ENCODE measurements at places on chromosomes 11 and 22.

- no peak for DNase-seq
These were observed 243.4 kb upstream of the POU2AF2 start for GRCh38 chr11:111001986-111002611.

GRCh38 chr11:35483131-35483820, 42.1 kb downstream of the PAMR1 start:
- DNase-seq: no peak

DNA sequence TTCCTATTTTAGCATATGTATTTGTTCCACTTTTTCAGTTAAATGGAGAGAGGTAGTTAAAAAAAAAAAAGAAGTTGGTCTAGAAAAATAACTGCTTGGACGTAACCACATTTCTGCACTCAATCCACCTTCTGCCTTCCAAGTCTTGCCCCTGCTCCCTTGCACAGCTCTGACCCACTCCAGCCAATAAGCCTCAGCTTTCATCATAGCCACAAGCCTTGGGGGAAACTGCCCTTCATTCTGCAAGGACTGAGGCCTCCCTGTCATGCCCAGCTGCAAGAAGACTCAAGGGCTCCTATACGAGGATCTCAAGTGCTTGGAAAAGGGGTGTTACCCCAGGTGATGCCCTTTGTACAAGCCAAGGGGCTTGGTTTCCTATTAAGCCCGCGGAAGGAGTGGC, 36.0 kb upstream of the OAF start:
- DNase-seq: no peak

DNA sequence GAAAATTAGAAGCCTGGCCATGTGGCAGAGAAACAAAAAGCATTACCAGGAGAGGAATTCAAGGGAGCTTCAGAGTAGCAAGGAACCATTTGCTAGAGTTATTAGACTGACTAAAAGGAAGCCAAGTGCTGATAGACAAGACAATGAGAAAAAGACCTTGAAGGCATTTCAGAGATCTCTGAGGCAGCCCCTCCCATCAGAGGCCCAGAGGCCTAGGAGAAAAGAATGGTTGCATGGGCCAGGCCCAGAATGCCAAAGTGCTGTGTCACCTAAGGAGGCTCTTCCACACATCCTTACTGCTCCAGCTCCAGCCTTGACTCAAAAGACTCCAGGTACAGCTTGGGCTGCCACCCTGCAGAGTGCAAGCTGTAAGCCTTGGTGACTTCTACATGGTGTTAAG, 61.8 kb upstream of the POU2AF2 start:
- DNase-seq: no peak

GRCh38 chr11:93842461-93842860, 8.0 kb downstream of the VSTM5 start:
- no peak for DNase-seq

- DNase-seq: no peak
These were observed 11.9 kb downstream of the KCNJ4 start for GRCh38 chr22:38442967-38443627.

DNA sequence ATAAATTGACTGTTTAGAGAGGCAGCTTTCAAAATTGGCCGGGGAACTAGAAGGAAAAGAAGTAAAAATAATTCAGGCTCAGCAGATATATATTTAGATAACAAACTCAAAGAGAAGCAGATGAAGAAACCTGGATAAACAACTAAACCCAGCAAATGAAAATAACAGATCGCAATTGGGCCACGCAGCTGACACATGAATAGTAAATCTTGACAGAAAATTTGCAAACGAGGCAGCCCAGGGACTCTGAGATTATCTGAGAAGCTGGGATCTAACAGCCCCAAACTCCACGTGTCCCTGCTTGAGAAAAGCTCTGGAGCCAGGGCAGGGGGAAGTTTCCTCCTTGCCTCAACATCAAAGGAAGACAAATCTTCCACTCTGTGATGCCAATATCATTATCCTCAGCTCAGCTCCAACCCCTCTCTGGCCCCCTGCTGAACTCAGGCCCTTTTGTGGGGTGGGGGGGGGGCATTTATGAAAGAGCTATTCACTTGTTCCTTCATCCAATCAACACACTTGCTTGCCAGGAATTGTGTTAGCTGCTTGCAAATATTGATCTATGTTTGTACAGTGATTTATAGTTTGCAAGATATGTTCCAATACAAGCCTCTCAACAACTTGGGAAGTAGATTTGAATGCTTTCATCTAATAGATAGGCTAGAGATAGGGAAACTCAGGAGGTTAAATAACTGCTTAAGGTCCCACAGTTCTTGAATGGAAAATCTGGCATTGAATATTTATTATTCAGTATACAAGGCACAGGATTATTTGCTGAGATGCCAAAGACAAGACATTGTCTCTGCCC, 72.5 kb upstream of the C11orf87 start:
- DNase-seq: no peak

GRCh38 chr11:45809456-45810395, 4.8 kb downstream of the SLC35C1 start:
- DNase-seq: no peak

- no peak for DNase-seq
These were observed 19.1 kb upstream of the KCNJ11 start for GRCh38 chr11:17407575-17407974.

DNA sequence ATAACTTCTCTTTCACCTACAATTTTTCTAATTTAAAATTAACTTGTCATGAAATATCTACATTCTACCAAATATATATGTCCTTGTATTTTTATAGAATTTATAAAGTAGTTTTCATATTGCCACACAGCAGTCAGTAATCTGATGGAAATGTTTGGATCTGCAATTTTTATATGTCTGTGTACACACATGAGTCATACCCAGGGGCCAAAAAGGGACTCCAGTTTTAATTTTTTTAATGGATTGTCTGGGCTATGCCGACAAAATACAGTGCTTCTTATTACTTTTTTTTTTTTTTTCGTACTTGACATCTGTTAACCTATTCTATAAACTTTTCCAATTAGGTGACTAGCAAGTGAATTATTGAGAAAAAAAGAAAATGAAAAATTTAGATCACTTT, 6.3 kb downstream of the GUCY1A2 start:
- no peak for DNase-seq

Measured in CD4-positive, alpha-beta T cell treated with Interleukin-2 at 100 ng/mL for 4 hours (primary cell).